ENCODE measurements at places on chromosomes 4 and X. TPM values are rescaled to one million over a fixed set of nuclear protein-coding genes. Genes with fewer than 3 reads are reported as not detected.

- ATAC-seq: no peak
Observed at GRCh38 chr4:153038623-153039311, 102.6 kb downstream of the FHDC1 start.

Gene EVC
- total RNA-seq: 30.8 TPM

- no peak for ATAC-seq
Observed at GRCh38 chr4:97978791-97979488, 164.3 kb downstream of the STPG2 start.

GRCh38 chrX:111511477-111511876 is at the start of gene SERTM2:
SERTM2 (plus strand) TSS chrX:111511645; CDS start chrX:111518858, 7,213 bp downstream.
- no peak for ATAC-seq

GRCh38 chr4:145207934-145208333 is 27.5 kb upstream of the OTUD4 start:
- no peak for ATAC-seq

- ATAC-seq: no peak
Observed at GRCh38 chrX:74117962-74118902, 185.7 kb upstream of the ZCCHC13 start.
